ENCODE measurements at places on chromosomes 4 and X. TPM values are rescaled to one million over a fixed set of nuclear protein-coding genes. Genes with fewer than 3 reads are reported as not detected.

Gene TDO2
- total RNA-seq: not detected

DNA sequence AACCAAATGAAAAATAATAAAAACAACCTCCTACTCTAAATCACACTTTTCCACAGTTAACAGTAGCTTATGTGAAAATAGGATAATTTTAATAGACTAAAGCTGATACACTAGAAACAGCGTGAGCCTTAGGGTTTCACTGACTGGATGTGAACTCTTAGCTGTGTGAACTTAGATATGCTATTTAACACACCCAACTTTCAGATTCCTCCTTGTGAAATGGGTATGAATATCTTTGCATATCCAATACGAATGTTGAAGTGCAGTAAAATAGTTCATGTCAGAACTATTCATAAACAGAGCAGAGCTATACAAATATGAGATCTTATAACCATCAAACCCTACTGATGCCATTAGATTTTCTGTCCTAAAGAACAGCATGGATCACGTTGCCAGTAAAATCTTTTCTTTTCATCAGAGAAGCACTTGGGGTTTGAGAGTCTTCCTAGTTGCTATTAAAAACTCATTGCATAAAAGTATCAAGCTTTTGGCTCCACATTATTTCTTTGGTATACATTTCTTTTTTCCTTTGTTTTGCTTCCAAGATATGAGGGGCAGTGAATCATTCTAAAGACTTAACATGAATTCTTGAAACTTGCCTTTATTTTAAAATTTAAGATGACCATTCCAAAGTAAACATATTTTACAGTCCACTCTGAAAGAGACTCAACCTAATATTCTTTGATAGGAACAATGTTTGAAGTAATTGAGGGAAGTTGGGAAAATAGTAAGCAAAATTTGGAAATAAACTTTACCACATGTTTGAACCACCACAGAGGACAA, 102.4 kb downstream of the CPE start:
- no peak for DNase-seq

DNA sequence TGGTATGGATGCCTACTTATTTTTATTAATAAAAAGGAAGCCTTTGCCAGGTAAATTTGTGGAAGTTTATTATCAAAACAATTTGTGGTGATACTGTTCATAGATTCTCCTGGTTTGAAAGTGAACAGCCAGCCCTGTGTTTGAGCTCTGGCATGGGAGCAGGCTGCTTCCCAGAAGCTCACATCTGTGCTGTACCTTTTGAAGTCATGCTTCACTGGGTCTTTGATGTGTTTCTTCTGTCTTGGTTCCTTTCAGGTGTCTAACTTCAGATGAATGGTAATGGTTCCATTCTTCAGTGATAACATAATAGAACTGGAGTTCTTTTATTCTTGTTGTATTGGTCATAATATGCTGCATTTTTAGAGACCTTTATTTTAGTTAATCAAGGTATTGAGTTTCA, 85.5 kb downstream of the BMPR1B start:
- no peak for DNase-seq

- DNase-seq: no peak
Measured at GRCh38 chr4:61195101-61195500, 5.0 kb upstream of the ADGRL3 start.

DNA sequence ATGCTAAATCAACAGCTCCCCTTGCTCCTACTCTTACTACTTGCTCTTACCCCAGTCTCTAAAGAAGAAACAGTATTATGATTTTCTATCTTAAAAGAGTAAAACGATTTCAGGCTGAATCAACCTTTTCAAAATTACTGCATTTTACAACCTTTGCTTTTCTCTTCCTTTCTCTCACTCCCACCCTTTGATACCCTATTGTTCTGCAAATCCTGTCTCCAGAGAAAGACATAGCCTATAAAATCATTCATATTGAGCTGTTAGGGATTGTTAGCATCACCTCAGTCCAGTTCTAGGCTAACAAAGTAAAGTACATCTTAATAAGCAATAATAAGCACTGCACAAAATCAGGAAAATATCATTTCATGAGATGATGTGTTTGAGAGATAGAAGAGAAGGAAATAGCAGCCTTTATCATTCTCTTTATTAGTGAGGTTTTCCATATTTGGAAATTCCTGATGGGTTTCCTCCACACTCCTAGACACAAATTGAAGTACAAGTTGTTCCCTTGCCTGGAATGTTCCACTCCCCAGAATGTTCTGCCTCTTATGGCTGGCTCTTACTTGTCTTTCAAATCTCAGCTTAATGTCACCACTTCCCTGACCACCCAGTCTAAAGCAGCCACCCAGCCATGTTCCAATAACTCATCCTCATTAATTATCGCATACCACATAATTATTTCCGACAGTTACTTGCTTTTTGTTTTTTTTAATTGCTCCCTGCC, 219.7 kb downstream of the PALLD start:
- DNase-seq: no peak

Gene UGT2B11
- not detected for total RNA-seq

Gene RPS6KA6
- 1.5 TPM for total RNA-seq

DNA sequence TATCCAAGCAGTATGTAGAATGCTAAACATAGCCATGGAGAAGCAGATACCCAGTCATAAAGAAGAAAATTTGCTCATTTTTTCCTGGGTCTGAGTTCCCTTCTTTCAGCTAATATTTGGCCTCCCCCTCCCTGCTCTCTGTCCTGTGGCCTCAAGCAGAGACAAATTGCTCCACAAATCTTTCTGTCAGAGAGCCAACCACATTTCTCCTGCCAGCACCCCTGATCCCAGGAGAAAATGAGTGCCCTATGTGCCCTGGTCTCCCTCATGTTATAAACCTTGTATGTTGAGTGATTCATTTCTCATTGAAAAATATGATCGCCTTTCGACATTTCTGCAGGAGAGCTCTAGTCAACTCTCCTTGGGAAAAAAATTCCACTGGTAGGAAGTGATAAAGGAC, 82.0 kb downstream of the TMEM156 start:
- DNase-seq: no peak

Gene NUDT11
- total RNA-seq: 11.9 TPM

GRCh38 chr4:87071401-87071800, 136.6 kb downstream of the AFF1 start:
- DNase-seq: no peak

GRCh38 chr4:7279902-7280301, 87.6 kb downstream of the SORCS2 start:
- DNase-seq: no peak

DNA sequence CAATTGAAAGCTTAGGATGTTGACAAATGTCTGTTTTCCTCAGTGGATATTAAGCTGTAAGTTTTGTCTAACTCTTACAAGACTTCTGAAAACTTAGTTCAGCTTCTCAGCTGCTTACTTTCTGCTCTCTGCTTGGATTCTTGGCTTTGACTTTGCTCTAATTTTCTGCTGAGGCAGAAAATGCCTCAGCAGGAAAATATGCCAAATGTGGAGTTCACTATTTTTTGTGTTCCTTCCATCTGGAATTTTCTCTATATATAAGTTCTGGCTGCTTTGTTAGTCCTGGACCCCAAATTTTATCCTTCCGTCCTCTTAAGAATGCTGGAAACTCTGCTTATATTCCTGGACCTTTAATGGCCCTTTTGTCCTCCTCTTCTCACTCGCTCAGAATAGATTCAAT, 352.6 kb upstream of the NWD2 start:
- DNase-seq: no peak

Gene MBNL3
- total RNA-seq: 6.3 TPM

Gene ERCC6L
- 6.6 TPM for total RNA-seq

DNA sequence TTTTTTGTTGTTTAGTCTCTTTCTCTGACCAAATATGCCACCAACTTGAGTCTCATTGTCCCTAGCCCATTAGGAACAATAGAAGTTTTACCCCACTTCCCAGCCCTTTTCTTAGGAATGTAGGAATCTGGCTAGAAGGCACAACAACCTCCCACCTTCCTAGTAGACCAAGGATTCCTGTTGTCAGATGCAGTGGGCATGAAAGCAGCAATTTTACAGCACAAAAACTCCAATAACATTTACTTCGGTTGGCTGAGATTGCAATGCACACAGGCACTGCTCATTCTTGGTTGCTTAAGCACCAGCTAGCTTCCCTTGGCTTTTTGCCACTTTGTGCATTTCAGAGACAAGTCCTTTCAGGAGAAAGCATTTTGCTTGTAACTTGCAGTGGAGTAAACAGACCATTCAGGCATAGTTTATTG, 312.8 kb downstream of the TENM3 start:
- DNase-seq: peak; percentile 99

DNA sequence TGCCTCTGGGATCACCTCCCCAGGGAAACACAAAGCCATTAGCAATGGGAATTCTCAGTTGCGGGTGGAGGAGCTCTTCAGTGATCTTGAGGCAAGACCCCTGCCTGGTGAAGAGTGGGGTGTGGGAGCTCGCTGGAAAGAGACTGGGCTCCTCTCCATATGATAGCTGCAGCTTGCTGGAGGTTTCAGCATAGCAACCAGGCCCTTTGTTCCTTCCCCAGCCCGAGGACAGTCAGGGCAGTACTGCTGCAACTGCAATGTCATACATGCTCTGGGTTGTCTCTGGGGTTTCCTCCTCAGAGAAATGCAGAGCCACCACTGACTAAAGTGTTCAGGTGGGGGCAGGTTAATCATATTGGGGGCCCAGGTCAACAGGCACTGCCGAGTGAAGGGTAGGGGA, 81.3 kb downstream of the ARHGAP24 start:
- DNase-seq: no peak

DNA sequence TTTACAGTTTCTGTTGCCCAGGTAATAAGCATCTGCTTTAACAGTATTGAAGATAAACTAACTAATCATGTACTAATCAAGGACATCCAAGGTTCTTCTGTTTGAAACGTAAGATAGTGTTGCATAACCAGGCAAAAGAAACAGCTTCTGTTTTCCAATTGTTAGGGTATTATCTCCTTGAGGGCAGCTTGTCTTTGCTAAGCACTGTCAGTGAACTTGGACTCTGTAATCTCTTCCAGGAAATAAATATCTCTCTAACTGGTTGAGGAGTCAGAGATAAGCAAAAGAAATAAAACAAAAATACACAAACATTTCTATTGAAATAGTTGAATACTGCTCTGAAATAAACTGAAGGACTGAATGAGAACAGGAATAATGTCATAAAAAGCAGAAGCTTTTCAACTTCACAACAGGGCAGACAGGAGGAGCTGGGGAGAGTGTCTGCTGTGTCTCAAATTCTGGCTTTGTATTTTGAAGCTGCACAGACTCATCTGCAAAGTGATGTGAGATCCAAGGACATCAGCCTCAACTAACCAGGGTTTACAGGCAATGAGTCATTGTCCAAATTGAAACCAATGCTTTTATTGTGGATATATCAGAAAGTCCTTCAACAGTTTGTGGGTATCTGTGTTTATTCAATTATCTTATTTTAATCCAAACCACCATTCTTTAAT, 1253.0 kb upstream of the PCDH7 start:
- no peak for DNase-seq
